Activated T-cell treated with anti-CD3 and anti-CD28 coated beads, Interleukin-2, amount 50 U/mL, for 24 hours (primary cell): ENCODE measurements at places on chromosomes 3 and 15.
A peak's percentile ranks its signal among the peaks of the same experiment; 100 is the strongest.

DNA sequence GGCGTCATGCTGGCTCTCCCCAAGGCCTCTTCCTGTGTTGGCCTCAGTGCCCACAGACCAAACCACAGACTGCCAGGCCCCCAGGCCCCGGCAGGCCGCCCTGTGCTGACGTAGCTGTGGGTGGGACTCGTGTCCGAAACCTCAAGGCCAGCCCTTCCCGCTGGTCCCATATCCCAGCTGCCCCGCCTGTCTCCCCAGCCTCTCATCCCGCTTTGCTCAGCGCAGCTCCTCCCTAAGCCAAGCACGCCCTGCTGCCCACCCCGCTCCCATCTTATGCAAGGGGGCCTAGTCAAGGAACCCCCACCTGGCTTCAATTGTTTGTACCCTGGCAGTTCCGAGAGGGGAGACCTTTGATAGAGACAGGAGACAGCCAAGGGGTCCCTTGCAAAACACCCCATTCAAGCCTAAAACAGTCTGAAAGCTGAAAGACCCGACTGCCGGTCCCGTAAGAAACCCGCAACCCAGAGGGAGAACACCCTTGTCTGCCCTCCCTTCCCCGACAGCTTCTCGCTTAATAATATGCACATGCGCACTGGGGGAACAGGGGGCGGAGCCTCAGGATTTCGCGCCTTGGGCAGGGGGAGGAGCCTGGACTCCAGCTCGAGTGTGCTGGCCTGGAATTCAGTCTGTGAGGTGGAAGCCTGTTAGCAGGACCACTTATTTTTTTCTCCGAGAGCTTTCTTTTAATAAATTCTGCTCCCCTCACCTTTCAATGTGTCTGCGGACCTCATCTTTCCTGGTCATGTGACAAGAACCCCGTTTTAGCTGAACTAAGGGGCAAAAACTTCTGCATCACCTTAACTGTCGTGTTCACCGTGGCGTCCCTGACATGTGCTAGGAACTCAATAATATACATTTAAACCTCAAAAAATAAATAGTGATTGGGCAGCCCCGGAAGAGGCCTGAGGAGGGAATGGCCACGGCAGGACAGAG lies 17.2 kb downstream of the TNFAIP8L3 start:
- no peaks in the 10 kb centered on the region for H3K36me3 ChIP-seq
- peak overlapping the region; percentile 17 for H3K4me3 ChIP-seq
- peak overlapping the region; percentile 74 for H3K27ac ChIP-seq
- peaks cover 22% of the 10 kb centered on the region for H3K4me1 ChIP-seq
- DNase-seq: peak; percentile 71
- peaks cover 17% of the 10 kb centered on the region for H3K27me3 ChIP-seq

- H3K36me3 ChIP-seq: no peaks in the 10 kb centered on the region
- DNase-seq: no peak
- H3K27ac ChIP-seq: no peak overlapping the region
- H3K4me1 ChIP-seq: peaks cover 27% of the 10 kb centered on the region
These were observed 7.2 kb downstream of the LIPC start for GRCh38 chr15:58438956-58439355.

DNA sequence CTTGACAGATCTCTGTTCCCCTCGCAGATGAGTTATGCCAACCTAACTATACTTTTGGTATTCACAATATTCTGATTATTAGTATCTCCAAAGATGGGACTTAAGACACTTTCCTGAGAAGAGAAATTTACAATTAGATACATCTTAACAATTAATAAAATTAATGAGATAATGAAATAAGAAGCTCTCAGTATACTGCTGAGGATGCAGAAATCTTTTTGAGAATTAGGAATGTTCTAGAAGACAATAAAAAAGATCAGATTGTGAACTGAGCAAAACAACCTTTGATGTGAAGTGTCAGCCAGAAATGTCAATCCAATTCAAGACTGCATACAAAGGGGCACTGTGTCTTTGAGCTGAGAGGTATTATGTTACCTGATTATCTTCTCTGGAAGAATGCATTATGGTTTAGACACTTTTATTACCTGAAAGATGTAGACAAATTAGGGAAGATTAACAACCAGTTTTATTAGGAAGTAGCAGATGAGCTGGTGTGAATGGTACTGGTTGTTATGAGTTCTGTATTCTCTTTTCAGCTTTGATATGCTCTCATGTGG lies 262.9 kb downstream of the TIGIT start:
- no peak overlapping the region for H3K27ac ChIP-seq
- DNase-seq: no peak
- no peaks in the 10 kb centered on the region for H3K27me3 ChIP-seq
- H3K36me3 ChIP-seq: no peaks in the 10 kb centered on the region
- no peak overlapping the region for H3K4me3 ChIP-seq

DNA sequence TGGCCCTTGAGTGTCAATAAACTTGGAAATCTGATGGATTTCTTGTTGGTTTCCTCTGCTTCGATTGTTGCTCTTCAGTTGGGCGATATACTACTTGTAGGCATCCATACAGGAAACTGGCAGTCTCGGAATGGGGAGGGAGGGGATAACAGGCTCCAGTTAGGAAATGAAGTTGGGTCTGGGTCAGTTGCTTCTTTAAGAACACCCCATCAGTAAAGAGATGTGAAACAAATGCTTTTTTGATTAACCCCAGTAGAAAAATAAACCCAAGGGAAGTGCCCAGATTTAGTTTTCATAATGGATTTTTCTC lies 681 bp downstream of the CHMP2B start:
- peak overlapping the region; percentile 98 for H3K27ac ChIP-seq
- H3K36me3 ChIP-seq: peaks cover 17% of the 10 kb centered on the region
- peaks cover 14% of the 10 kb centered on the region for H3K27me3 ChIP-seq
- no peak for DNase-seq

- H3K36me3 ChIP-seq: no peaks in the 10 kb centered on the region
- peaks cover 5% of the 10 kb centered on the region for H3K4me1 ChIP-seq
- no peak overlapping the region for H3K4me3 ChIP-seq
- no peak overlapping the region for H3K27ac ChIP-seq
These were observed 51.7 kb downstream of the ARNT2 start for GRCh38 chr15:80455668-80456442.

DNA sequence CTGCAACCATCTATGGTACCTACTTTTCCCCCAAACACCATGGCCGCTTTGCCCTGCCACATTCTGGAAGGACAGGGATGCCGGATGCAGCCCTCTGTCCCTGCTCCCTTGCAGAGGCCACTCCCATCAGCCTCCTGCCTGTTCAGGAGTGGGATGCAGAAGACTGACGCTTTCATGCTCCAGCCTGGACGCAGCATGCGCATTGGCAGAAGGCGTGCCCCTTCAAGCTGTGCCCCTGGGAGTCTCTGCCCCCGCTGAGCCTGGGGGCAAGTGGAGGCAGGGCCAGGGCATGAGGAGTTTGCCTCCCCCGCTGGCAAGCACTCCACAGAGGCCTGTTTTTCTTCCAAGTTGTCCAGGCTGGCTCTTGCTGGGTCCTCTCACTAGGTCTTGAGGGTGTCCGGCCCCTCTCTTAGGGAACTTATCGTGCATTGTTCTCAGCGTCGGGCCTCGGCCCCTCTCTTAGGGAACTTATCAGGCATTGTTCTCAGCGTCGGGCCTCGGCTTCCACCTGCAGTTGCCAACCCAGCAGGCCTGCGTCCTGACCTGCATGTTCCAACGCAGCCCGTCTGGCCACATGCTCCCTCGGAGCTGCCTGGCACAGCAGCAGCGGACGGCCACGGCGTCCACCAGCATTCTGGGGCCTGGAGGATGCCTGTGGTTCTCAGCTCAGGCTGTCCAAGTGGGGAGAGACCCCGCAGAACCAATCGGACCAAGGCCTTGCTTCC lies 14.6 kb upstream of the SNRPA1 start:
- H3K4me1 ChIP-seq: no peaks in the 10 kb centered on the region
- peak; percentile 15 for DNase-seq
- H3K36me3 ChIP-seq: no peaks in the 10 kb centered on the region
